ENCODE measurements at places on chromosomes 11 and 22.

DNA sequence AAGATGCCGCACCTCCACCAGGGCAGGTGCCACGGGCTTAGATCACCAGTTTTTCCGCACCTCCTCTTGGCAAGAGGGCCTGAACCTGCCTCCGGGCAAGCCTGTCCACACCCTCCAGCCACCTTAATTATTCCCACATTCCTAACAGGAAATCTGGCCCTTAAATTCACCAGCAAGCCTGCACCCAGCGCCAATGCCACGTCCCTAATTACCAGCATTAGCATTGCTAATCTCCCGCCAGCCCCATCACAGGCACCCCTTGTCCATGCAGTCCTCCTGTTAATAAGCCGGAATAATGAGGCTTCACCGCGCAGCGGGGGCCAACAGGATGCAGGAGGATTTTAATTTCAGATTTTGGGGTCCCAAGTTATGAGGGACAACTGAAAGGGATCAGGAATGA is 69.7 kb downstream of the PHF21B start:
- no peak for DNase-seq

GRCh38 chr11:111585371-111585770 is 16.9 kb upstream of the SIK2 start:
- no peak for DNase-seq

GRCh38 chr22:34798605-34799004 is 267.4 kb upstream of the ISX start:
- no peak for DNase-seq

GRCh38 chr11:62962391-62962790 is 22.4 kb downstream of the SLC22A6 start:
- DNase-seq, result no peak

- no peak for DNase-seq
Observed at GRCh38 chr11:11589437-11589836, 32.4 kb downstream of the GALNT18 start.

GRCh38 chr11:57521116-57521515 is 5.6 kb upstream of the SLC43A1 start:
- DNase-seq, result no peak

DNA sequence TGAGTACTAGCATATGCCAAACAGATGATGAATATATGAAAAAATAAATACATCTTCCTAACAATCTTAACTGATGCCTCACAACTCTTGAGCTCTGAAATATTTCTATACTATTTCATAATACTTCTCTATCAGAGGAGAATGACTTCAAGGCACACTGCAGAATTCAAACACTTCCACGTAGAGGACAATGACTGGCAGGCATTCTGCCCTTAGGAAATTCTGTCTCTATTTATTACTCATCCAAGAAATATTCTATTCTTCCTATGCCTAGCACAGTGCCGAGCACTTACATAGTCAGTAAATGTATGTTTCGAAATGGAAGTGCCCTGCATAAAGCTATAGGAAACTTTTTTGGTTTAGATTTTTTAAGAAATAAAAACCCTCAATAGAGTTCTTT is 809.1 kb downstream of the DLG2 start:
- DNase-seq, result no peak

- no peak for DNase-seq
Observed at GRCh38 chr22:16965083-16965482, 42.9 kb downstream of the GAB4 start.

- no peak for DNase-seq
Observed at GRCh38 chr22:27488456-27489177, 312.9 kb downstream of the MN1 start.

- no peak for DNase-seq
Observed at GRCh38 chr22:17120711-17121232, 388 bp downstream of the TMEM121B start.

GRCh38 chr22:40418366-40419201 is 48.2 kb downstream of the SGSM3 start:
- no peak for DNase-seq

- no peak for DNase-seq
Observed at GRCh38 chr11:126082251-126083109, 19.8 kb upstream of the CDON start.

GRCh38 chr11:73648571-73649046 is 2.2 kb downstream of the PLEKHB1 start:
- no peak for DNase-seq

GRCh38 chr11:26234451-26234850 is 97.5 kb upstream of the ANO3 start:
- no peak for DNase-seq

DNA sequence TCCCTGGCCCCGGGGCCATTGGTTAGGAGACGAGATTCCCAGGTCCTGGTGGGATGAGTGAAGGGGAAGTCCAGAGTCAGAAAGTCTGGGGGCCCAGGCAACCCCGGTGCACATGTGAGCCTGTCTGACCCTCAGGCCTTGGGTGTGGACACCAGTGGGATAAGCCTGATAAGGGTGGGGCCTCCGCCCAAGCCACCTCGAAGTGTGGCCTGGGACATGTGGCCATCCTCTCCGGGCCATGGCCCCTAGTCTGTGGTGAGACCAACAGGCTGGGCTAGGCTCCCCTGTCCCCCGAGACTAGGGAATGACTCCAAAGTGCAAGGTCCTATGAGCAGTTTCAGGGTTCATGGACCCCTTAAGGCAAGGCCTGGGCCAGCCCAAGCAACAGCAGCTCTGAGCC is 6.3 kb downstream of the CABP7 start:
- no peak for DNase-seq

DNA sequence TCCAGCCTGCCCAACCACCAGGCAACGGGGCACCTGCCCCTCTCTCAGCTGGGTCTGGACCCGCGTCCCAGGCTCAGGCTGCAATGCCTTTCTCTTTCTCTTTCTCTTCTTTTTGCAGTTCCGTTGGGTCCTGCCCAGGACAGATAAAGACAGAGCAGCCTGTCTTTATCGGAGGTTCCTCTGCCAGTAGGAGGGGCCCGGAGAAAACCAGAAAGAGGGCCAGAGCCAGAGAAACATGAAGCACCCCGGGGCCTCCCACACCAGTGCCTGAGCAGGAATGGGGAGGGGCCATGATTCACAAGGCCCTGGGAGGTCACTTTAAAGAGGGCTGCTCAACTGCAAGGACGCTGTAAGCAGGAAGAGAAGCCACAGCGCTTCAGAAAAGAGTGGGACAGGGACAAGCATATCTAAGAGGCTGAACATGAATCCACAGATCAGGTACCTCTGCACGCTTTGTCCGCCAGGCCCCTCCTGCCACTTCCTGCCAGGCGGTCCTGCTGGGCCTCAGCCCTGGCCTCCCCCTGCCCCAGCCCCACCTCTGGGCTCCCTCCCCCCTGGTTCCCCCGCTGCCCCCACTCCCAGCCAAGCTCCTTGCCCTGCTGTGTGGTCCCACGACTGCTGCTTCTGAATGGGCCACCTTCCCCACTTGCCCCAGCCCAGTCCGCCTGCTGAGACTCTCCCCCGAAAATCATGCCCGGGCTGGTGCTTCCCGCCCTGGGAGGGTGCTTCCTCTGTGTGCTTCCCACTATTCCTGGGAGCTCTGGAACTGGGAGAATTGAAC is at the start of gene APOBEC3C:
APOBEC3C (plus strand) TSS at position 316 of the 781 bp plus-strand sequence; CDS start at position 422, 106 bp downstream.
- peak; percentile 67 for DNase-seq

DNA sequence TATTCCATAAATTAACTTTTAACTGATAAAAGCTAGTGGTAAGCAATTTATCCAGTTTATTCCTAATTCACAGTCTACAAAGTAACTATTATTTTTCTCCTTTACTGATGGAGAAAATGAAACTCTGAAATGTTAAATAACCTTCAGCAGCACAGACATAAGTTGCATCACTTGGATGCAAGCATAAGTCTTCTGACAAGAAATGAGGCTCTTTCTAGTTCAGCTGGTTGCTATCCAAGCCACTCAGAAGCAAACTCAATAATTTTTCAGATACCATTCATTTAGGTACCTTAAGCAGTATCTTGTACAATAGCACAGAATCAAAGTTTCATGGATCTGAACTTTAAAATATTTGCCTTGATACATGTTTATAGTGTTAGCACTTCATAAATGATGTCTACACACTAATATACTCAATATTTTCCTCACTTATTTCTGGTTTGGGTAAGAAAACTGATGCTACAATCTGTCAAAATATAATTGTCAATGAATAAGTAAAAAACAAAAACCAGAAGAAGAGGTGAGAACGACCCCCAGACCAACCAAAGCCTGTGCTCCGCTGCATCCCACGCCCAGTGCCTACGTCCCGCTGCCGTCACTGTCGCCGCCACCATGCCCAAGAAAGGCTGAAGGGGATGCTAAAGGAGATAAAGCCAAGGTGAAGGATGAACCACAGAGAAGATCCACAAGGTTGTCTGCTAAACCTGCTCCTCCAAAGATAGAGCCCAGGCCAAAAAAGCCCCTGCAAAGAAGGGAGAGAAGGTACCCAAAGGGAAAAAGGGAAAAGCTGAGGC is 18.1 kb downstream of the FAM168A start:
- no peak for DNase-seq

- DNase-seq, result no peak
Observed at GRCh38 chr22:49108636-49109315, 718.9 kb downstream of the BRD1 start.

GRCh38 chr11:34203377-34203871 is 98.0 kb downstream of the NAT10 start:
- no peak for DNase-seq

DNA sequence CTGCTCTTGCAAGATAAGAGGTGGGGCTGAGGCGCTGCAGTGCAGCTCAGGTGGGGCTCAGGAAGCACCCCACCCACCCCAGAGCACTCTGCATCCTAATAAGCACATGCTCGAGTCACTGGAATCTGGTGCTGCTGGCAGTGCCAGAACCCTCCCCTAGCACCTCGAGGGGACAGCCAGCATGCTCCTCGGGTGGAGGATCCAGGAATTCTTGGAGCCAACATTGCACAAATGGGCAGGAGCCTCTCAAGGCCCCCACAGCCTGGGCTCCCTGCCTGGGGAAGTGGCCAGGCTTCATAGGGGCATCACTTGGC is 27.5 kb upstream of the CABP7 start:
- DNase-seq, result no peak

- DNase-seq, result no peak
Observed at GRCh38 chr11:74232311-74232950, 61.3 kb downstream of the PPME1 start.

GRCh38 chr22:36900880-36901279 is 12.5 kb upstream of the CSF2RB start:
- no peak for DNase-seq

DNA sequence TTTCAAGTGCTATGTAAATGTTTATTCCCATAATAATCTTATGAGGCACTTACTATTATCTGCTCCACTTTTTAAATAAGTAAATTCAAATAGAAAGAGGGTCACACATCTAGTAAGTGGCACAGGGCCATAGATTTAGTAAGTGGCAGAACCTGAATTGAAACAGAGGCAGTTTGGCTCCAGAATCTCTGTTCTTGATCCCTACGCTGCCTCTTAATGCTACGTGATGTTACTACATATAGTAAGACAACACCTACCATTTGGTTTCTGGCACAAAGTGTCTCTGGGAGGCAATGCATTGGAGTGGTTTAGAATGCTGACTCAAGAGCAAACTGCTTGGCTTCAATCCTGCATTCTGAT is 1018.3 kb downstream of the DLG2 start:
- no peak for DNase-seq

DNA sequence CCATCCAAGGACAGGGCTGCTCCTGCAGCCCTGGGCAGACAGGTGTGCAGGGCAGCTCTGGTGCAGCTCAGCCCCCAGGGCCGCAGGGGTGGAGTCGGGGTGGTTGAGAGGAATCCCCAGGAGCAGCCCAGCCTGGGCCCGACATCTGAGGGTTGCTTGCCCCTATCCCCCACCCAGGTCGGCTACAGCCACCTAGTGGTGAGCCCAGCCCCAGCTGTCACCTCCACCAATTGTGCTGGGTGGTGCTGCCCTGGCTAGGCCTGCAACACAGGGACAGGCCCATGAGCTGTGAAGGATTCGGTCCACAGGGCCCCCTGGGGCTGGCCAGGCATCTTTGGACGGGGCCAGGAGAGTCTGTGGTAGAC is 29.6 kb downstream of the RTN4R start:
- peak; percentile 31 for DNase-seq

- DNase-seq, result no peak
Observed at GRCh38 chr11:3139086-3139440, 26.0 kb downstream of the OSBPL5 start.

GRCh38 chr11:134578807-134579723 is 167.0 kb upstream of the B3GAT1 start:
- DNase-seq, result no peak
